ENCODE measurements at places on chromosomes 16 and 17.

GRCh38 chr17:55298111-55298730 lies 33.5 kb downstream of the HLF start:
- no peak for DNase-seq

GRCh38 chr17:8366231-8366630 lies 10.3 kb downstream of the KRABD2 start:
- DNase-seq, result no peak

GRCh38 chr17:60506312-60506711 lies 19.7 kb downstream of the APPBP2 start:
- DNase-seq, result no peak

DNA sequence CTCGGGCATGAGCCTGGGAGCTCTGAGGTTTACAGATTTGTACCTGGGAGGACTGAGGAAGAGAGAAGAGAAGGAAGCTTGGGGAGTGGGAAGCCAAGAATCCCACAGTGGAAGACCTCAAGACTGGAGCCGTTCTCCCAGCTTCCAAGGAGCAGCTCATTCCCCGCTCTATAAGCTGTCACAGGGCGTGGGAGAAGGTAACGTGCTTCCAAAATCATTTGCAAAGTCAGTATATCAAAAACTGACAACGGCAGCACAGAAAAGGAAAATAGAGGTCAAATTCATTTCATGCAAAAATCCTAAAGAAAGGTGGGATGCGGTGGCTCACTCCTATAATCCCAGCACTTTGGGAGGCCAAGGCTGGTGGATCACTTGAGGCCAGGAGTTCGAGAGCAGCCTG lies 7.8 kb downstream of the PIK3R5 start:
- DNase-seq, result no peak

- no peak for DNase-seq
Observed at GRCh38 chr17:50519141-50519834, 11.0 kb downstream of the MYCBPAP start.

- no peak for DNase-seq
Observed at GRCh38 chr17:59277031-59277430, 54.4 kb upstream of the YPEL2 start.

- no peak for DNase-seq
Observed at GRCh38 chr17:36899250-36900159, 37.8 kb upstream of the LHX1 start.

DNA sequence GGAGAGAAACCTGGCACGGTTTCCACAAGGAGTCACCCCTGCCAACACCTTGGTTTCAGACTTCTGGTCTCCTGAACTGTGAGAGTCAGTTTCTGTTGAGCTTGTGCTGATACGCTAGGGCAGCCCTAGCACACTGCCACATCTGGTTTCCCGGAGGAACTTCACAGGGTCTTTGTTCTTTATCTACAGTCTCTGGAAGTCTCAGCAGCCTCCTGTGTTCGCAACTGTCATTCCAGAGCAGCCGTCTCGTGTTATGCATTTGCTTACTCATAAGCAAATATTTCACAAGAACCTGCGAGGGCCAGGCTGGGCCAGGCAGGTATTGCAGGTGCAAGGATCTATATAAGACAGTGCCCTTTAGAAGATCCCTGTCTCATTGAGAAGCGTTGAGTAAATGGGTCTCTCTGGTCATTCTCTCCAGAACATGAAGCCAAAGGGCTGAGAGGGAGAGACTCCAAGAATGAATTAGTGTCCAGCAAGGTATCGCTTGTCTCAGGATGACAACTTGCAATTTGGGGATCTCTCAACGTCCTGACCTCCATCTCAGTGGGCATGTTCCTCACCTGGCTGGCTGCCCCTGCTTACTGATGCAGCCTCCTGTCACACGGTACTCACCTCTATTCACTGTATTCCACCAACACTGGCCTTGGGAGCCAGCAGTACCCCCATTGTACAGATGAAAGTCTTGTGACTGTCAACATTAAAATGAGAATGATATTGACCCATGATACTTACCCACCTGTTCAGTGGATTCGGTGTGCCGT lies 141.2 kb downstream of the WWOX start:
- no peak for DNase-seq
